ENCODE measurements at places on chromosomes 7 and 10.

DNA sequence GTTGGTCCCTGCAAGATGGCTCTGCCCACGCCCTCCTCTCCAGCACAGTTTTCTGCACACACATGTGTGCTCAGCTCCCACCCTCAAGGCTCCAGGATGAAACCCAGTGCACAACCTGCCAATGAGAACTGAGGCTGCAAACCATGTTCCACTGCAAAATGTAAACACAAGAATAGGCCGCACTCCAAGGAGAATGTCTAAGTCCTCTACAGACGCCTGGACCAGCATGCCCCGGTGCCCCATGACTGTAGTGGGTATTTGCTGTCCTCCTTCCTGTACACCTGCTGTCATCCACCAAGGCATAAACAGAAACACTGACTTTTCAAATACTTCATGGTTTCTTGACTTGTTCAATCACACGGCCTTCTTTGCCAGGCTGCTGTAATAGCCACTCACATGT lies 72.6 kb downstream of the COBL start:
- no peak for DNase-seq

DNA sequence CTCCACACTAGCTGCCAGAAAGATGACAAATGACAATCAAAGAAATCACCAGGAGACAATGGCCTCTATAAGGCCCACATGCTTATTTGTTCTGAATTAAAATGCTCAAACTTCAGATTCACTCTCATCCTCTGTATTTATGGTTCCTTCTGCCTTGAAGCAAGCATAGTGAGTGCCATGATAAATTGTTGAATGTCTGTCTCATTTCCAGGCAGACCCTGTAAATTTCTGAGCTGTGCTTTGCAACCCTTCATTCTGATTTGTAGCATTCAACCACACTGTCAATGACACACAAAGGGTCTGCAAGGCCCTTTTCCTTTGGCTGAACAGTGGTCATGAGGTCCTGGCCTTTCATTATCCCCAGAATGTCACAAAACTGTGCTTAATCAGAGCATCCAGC lies 506.6 kb upstream of the GHITM start:
- DNase-seq: no peak

GRCh38 chr10:22444219-22444788 lies 99.0 kb downstream of the SPAG6 start:
- no peak for DNase-seq

- DNase-seq: no peak
Measured at GRCh38 chr10:103666087-103666761, 172.7 kb downstream of the NEURL1 start.

DNA sequence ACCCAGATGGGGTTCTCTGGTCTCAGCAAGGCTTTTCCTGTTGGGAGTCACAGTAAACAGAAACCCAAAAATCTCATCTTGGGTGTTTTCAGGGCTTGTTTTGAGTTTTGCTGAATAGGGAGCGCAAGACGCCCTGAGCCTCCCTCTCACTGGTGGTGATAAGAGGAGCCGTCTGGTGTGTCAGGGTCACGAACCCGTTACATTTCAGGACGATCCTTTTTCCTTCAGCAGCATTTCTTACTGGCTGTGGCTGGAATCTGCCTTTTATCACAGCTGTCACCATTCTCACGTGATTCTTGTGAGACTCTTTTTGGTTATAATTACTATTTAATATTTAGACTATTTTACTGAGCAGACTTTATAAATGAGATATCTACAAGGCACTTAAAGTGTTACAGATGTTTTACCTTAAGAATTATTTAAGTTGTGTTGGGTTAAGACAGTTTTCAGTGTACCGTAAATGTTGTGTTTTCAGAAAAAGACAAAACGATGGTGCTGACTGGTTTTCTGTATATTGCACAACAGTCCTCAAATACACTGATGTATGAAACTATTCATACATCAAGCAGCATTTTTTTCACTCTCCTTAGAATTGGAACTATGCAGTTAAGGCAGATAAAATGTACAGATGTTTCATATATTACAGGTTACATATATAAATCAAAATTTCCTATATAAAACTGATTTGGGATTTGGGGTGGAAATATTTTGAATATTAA lies 2.2 kb upstream of the GET4 start:
- DNase-seq: no peak

- no peak for DNase-seq
Measured at GRCh38 chr7:787332-788240, 44.7 kb upstream of the SUN1 start.

DNA sequence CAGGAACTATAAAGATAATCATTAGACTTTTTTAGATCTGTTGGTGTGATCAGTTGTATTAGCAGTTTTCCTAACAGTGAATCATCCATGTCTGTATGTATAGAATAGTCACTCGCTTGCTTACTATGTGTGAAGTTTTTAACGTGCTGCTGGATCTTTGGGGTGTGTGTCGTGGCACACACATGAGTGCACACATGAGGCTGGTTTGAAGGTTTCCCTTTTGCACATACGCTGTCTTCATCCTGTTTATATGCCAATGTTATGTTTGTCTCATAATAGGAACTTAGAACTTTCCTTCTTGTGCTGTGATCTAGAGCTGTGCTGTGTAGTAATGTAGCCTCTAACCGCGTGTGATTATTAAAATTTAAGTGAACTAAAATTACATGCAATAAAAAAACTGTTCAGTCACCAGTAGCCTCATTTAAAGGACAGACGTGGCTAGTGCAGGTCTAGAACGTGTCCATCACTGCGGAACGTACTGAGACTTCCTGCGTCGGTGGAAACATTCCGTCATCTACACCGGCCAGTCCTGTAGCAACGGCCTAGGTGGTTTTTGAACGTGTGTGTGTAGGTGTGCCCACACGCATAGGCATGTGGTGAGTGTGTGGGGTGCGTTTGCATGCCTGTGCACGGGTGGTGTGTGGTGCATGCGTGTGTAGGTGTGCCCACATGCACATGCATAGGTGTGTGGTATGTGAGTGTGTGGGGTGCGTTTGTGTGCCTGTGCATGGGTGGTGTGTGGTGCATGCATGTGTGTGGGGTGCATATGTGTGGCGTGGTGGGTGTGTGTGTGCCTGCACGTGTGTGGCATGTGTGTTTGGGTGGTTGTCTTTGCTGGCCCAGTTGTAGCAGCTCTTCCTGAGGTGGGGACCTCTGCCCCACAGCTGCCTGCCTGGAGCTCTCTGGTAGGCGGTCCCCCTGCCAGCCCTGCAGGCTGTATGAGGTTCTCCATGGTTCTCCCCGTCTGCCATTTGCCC lies 56.6 kb downstream of the INPP5A start:
- DNase-seq: peak; percentile 52

GRCh38 chr10:124465777-124466488 lies 4.3 kb downstream of the LHPP start:
- no peak for DNase-seq

DNA sequence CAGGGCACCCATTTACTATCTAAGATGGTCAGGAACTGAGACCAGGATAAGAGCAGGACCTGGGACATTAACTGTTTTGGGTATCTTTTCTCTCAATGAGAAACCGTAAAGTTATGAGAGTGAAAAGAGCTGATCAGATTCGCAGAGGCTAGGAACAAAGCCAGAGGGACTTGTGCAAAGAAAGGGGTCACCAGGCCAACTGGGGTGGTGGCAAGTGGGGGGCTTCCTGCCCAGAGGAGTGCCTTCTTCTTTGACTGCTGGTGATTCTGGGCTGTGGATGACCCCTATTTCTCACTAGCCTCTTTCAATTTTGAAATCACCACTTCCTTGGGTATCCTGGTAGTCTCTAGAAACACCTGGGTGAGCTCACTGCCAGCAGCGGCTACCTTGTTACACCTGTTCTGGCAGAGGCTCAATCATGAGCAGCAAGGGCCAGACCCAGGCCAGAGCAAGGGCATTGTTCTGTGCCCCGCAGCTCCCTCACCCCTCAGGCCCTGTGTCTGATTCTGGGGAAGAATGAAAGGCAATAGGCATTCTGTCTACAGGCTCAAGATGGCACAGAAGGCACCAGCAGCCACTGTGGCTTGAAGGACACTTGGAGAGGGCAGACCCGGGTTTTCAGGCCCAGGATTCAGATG lies 999 bp downstream of the SFTPD start:
- no peak for DNase-seq

DNA sequence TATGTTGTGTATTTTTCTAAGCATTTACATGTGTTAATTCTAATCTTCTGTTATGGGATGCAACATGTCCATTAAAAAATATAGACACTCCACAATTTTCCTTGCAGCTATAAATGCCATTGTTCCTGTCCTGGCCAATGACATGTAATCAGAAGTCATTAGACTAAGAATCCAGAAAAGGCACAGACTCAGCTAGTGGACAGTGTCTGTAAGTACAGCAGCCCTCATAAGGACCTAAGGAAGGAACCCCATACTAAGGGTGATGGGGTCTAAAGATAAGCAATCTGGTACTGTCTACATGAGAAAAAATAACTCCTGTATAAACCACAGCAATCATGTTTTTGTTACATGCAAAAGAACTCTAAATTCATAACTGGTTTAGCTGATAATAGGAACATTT lies 115.9 kb downstream of the GPR85 start:
- DNase-seq: no peak

- no peak for DNase-seq
Measured at GRCh38 chr10:110784198-110784597, 87.5 kb upstream of the PDCD4 start.

GRCh38 chr7:91537260-91538152 lies 273.3 kb downstream of the FZD1 start:
- DNase-seq: no peak

GRCh38 chr10:90988802-90989201 lies 67.9 kb upstream of the ANKRD1 start:
- peak; percentile 63 for DNase-seq

DNA sequence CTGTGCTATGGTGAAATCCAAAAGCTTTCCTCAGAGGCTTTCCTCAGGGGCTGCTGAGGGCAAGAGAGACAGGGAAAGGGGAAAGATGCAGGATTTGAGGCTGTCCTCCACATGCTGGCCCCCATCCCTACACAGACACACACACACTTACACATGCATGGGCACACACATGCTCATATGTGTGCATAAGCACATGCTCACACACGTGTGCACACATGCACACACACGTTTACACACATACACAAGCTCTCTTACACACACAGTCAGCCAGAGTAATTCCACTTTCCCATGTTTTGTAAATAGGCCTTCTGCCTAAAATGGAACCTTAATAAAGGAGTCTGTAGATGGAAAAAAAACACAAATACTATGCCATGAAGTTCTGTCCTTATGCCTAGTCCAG lies 312.9 kb downstream of the GRID1 start:
- no peak for DNase-seq

DNA sequence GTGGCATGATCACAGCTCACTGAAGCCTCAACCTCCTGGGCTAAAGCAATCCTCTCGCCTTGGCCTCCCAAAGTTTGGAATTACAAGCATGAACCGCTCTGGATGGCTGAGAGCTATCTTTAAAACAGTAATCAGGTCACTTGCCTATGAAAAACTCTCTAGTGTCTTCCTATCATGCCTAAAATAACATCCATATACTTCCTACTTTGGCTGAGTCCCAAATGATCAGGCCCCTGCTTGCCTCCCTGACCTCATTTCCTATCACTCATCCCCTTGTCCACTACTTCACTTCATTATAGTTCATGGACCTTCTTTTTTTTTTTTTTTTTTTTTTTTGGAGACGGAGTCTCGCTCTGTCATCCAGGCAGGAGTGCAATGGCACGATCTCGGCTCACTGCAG lies 28.0 kb downstream of the SEPTIN7 start:
- DNase-seq: no peak

DNA sequence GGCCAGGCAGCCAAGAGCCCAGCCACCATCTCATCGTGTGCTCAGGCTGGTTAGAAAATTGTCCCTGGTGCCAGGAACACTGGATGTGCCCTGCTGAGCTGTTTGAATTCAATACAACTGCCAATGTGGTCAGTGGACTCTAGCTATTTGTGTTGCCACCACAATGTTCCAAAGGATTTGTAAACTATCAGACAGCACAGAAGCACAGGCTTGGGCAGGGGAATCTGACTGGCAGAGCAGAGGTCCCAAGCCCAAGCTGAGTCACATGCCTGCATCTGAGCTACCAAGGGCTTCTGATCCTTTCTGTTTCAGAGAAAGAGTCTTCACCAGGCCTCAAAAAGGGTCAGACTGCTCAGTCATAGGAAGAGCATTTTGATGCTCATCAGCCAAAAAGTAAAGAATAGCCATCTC lies 232.1 kb upstream of the SEMA3C start:
- DNase-seq: no peak

GRCh38 chr7:134155871-134156270 lies 28.7 kb downstream of the LRGUK start:
- DNase-seq: no peak

DNA sequence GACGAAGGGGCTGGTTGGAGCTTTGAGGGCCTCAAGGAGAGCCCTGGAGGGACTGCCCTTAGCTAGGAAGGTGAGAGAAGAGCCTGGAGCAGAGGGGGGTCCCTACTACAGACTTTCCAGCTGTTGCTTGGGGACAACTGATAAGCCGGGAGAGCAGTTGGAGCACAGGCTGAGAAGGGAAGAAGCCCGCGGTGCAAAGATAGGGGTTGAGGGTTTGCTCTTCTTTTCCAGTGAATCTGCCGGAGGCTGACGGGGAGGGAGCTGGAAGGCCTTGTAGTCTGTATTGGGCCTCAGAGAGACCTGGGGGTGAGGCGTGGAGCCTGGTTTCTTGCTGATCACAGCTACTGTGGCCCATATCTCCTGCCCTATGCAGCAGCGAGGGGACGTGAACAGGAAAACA lies 23.7 kb downstream of the CYP26A1 start:
- no peak for DNase-seq

- DNase-seq: peak; percentile 89
Measured at GRCh38 chr10:102450374-102451104, 804 bp downstream of the C10orf95 start.

DNA sequence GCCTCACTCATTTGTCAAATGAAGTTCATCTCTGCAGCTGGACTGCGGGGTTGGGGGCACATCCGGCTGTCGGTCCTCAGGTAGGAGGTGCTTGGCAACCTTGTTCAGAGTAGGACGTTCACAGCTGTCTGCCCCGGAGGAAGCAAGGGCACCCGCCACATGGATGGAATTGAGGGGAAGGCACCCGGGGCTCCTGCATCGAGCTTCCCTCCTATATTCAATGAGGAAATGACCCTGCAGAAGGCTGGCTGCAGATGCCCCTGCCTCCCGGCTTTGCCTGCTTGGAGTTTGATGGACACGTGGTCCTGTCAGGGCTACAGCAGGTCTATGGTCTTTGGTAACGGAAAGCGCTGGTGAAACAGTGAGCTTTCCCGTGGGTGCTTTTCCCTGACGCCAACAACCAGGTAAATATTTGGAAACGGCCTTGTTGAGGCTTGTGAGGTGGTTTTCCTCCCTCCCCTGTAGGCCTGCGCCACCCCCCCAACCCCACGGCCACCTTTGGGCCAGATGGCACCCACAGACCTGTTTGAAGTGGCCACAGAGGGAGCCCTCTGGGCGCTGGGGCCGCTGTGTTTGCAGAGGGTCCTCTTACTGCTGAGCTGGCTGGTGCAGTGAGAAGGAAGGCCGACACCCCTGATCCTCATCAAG lies 32.9 kb downstream of the HTRA1 start:
- no peak for DNase-seq

DNA sequence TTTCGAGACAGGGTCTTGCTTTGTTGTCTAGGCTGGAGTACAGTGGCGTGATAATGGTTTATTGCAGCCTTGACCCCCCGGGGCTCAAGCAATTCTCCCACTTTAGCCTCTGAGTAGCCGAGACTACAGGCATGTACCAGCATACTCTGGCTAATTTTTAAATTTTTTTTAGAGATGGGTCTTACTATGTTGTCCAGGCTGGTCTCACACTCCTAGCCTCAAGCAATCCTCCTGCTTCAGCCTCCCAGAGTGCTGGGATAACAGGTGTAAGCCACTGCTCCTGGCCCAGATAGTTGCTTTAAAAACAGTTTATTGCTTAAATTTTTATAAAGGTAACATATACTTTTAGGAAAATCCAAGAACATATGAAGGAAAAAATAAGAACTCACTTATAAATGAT lies 26.3 kb downstream of the NEURL1 start:
- no peak for DNase-seq

Data from stimulated activated naive B cell treated with anti-CD40 and anti-IgM and Interleukin-4, amounts not matched to agents 10 μg/mL and 1 μg/mL and 100 μg/mL, for 72 hours (primary cell).